ENCODE measurements at places on chromosomes 6 and 20.

DNA sequence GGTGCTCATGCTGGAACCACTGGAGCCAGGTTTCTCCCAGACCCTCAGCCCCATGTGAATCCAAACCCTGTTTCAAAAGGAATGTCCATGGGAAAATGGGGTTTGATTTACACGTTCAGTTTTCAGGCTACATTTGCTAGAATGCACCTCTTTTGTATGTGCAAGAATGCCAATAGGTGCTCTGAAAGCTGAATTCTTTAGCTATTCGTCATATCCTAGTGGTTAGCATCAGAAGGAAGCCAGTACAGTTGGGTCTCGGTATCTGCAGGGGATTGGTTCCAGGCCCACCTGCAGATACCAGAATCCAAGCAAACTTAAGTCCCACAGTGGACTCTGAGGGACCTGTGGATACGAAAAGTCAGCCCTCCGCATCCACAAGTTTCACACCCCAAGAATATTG, 93.4 kb downstream of the UST start:
- no peak overlapping the region for H3K4me3 ChIP-seq
- no peaks in the 10 kb centered on the region for H3K36me3 ChIP-seq
- DNase-seq: no peak
- H3K4me1 ChIP-seq: no peaks in the 10 kb centered on the region
- H3K27ac ChIP-seq: no peak overlapping the region

DNA sequence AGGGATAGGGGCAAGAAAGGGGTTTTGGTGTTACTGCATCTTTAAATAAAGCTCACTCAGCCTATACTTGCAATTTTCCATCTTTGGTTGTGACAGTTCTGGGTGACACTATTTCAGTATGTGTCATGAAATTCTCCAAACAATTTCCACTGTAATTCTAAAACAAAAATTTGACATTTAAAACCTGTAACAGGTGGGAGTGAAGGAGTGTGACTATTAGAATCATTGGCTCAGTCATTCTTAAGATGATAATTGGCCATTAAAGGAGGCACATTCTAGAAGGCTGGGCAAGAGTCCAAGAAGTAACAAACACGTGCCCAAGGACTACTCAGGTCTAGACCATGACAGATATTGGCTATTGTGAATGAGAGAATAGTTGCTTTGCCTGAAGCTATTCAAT, 153.3 kb upstream of the ARG1 start:
- no peaks in the 10 kb centered on the region for H3K27me3 ChIP-seq
- H3K4me3 ChIP-seq: no peak overlapping the region
- no peaks in the 10 kb centered on the region for H3K36me3 ChIP-seq
- H3K27ac ChIP-seq: no peak overlapping the region
- no peaks in the 10 kb centered on the region for H3K4me1 ChIP-seq

DNA sequence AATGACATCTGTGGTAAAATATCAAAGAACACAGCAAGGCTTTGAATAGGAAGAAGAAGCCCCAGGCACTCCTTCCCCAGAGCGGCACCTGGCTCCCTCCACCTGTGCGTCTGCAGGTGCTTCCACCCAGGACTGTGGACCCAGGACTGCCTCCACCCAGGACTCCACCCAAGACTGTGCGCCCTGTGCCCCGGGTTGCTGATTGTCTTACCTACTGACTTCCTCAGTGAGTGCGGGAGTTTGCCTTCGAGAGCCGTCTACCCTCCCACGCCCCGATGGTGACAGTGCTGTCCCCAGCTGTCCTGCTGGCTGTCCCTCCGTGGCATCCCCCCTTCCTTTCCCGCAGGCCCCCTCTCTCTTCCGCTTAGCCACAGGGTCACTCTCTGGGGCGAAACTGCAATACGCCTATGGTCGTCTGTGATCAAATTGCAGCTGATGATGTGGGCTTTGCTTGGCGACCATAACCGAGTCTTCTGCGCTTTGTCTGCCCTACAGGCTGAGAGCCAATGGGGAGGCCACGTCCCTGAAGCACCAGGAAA, 52.1 kb downstream of the IRF4 start:
- no peaks in the 10 kb centered on the region for H3K4me1 ChIP-seq
- no peaks in the 10 kb centered on the region for H3K36me3 ChIP-seq
- no peak overlapping the region for H3K27ac ChIP-seq
- H3K27me3 ChIP-seq: no peaks in the 10 kb centered on the region
- H3K4me3 ChIP-seq: no peak overlapping the region

DNA sequence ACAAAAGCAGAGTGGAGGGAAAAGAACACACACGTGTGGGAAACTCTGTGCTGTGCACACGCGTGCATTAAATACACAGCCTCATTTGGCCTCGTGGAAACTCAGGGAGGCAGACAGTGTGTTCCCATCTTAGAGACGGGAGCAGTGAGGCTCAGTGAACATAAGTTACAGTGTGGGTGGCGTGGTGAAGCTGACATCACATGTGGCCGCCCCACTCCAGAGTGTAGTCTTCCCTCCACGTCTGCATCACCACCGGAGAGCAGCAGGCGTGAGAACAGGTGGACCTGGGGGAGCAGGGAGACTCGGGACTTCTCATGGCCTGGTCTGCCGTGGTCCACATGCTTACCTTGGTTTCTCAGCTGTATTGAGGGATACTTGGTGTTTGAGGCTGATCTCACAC, 51.7 kb downstream of the THBS2 start:
- DNase-seq: no peak
- H3K4me1 ChIP-seq: no peaks in the 10 kb centered on the region
- H3K27ac ChIP-seq: no peak overlapping the region
- H3K4me3 ChIP-seq: no peak overlapping the region
- no peaks in the 10 kb centered on the region for H3K27me3 ChIP-seq
- no peaks in the 10 kb centered on the region for H3K36me3 ChIP-seq

DNA sequence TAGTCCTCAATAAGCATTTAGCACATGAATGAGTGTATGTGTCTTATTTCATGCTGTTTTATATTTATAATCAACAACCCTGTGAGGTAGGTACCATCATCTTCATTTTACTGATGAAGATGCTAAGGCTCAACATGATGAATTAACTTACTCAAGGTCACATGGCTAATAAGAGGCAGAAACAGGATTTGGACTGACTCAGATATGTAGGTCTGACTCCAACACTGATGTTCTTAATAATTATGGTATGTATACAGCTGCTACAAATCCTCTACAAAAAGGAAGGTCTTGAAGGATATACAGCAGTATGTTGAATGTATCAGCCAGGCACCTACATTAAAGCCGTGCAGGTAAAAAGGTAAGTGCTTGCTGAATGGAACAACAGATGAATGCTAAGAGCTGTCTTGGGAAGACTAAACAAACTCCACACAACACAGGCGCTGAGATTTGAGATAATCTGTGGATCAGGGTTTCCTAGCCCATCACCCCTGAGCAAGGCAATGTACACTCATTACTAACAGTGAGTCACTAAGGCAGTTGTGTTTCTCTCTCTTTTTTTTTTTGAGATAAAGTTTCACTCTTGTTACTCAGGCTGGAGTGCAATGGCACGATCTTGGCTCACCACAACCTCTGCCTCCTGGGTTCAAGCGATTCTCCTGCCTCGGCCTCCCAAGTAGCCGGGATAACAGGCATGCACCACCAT, 31.9 kb downstream of the TTI1 start:
- no peaks in the 10 kb centered on the region for H3K4me1 ChIP-seq
- H3K4me3 ChIP-seq: no peak overlapping the region
- H3K27me3 ChIP-seq: no peaks in the 10 kb centered on the region
- DNase-seq: no peak
- H3K27ac ChIP-seq: no peak overlapping the region

DNA sequence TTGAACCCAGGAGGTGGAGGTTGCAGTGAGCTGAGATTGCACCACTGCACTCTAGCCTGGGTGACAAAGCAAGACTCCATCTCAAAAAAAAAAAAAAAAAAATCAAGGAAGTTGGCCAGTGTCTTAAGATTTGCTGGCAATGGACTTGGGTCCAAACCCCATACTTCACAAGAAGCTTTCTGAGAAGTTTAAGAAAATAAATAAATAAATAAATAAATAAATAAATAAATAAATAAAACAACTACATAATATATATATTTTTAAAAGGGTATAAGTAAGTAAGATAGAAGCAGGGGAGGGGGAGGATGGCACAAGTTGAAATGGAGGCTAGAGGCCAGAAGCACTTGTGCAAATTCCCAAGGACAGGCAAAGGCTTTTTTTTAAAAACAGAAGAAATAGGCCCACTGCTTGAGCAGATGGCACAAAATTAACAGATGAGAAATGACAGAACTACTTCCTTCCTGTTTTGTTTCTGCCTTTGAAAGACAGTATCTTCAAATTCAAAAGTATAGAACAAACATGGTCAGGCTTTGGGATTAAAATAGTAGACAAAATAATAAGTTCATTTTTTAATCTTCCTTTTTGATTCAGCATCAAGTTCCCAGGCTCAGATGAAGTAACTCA, 287.7 kb downstream of the ALDH8A1 start:
- H3K4me1 ChIP-seq: no peaks in the 10 kb centered on the region
- H3K27ac ChIP-seq: no peak overlapping the region
- H3K27me3 ChIP-seq: no peaks in the 10 kb centered on the region
- H3K4me3 ChIP-seq: no peak overlapping the region

GRCh38 chr20:53999077-53999476, 71.3 kb downstream of the BCAS1 start:
- H3K27me3 ChIP-seq: no peaks in the 10 kb centered on the region
- DNase-seq: no peak
- no peak overlapping the region for H3K4me3 ChIP-seq
- no peaks in the 10 kb centered on the region for H3K36me3 ChIP-seq
- H3K27ac ChIP-seq: no peak overlapping the region
- H3K4me1 ChIP-seq: no peaks in the 10 kb centered on the region
